ENCODE measurements at places on chromosomes 1 and 21.

GRCh38 chr1:35659589-35659988 is 18.3 kb upstream of the PSMB2 start:
- DNase-seq: no peak

DNA sequence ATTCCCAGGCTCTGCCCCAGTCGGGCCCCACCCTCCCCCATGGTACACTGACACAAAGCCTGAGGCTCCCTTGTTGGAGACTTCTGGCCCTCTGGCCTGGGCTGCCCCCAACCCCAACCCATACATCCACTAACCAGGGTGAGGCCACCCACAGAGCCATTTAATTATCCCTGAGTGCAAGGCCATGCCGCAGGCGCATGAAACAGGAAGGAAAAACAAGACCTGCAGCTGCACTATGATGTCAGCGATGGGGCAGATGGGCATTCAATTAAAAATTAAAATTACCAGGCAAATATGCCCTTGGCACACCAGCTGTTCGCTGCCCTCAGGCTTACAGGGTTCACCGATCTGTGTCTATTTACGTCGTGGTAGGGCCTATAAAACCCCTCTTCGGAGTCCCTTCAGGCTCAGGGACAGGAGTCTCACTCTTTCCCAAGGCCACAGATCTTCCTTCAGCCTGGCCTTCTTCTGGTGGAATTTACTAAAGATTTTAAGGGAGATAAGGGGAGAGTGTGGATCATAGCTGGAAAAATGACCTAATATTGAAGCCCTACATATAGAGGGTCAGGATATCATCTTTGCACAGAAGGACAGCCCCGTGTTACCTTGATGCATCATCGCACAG is 29.6 kb upstream of the RGS16 start:
- peak; percentile 93 for DNase-seq

DNA sequence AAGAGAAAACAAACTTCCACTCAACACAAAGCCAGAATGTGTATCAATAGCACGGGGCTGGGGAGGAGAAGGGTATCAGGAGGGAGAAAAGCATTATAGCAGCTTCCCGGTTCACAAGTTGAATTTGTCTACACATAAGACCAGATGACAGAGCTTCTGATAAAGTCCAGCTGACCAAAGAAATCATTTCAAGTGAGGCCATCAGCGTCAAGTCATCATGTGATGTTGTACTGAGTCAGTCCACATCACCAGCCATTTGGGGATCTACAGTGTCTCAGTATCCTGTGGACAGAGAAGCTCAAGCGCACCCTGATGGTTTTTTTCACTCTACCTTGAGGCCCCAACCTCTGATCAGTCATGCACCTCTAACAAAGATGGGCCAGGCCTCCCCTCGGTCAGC is 33.0 kb downstream of the SETD4 start:
- no peak for DNase-seq

DNA sequence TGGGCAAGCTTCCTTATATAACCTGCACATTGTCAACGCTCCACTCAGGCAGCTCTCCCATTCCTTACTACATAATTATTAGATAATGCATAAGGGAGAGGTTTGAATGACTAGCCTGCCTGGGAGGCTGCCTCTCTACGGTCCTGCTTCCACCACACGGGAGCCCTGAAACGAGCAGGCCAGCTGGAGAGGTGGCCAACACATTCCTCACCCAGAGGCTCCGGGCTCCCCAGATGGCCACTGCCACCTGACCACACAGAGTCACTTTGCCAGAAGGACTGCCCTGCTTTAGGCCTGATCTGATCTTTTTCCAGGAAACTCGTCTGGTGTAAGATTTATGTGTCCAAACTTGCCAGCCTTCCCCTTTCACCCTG is 27.9 kb downstream of the HIVEP3 start:
- DNase-seq: no peak

DNA sequence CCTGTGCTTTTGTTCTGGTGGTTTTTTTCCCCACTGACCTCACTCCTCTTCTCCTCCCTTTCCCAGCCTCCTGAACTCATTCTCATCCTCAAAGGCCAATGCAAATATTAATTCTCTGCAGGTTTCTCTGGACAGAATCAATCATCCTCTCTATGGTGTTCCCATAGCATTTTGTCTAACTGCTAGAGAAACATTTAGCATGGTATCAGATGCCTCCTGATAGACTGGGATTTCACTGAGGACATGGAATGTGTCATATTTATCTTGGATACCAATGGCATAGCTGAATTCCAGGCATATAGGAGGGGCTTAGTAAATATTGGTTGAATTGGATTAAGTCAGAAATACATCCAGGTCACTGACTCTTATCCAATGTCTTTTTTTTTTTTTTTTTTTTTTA is 46.1 kb upstream of the SRP9 start:
- DNase-seq: no peak

DNA sequence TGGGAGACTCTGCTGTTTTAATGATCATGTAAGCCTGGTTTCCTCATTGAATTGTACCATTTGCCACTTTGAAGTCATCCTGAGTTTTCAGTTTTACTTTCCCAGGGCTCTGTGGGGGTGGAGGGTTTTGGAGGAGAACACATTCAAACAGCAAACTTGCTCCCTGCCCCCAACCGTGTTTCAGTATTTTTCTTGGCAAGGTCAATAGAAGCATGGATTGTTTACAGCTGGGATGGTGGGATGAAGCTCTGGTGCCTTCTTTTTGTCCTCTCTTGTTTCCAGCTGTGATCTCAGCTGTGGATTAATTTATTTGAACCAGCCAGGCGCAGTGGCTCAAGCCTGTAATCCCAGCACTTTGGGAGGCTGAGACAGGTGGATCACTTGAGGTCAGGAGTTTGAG is 54.3 kb upstream of the SERBP1 start:
- no peak for DNase-seq
